Stimulated activated CD4-positive, alpha-beta T cell treated with anti-CD3 and anti-CD28 coated beads, Interleukin-1b, Interleukin-23, amount 100 ng/mL, for 1 hour (primary cell): ENCODE measurements at places on chromosomes 4 and X.

DNA sequence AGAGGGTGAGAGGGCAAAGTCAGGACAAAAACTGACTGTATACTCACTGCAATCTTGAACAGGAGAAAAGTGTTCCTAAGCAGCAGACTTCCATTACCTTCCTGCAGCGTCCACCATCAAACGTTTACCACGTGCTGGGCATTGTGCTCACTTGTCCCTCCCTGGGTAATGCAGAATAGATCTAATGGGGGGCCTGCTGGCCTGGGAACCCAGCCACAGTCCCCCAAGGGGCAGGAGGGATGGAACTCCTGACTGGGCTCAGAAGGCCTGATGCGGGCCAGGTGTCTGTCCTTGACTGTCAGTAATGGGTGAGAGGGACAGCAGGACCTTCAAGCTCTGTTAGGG is 37.6 kb upstream of the FAM156A start:
- no peak for DNase-seq

DNA sequence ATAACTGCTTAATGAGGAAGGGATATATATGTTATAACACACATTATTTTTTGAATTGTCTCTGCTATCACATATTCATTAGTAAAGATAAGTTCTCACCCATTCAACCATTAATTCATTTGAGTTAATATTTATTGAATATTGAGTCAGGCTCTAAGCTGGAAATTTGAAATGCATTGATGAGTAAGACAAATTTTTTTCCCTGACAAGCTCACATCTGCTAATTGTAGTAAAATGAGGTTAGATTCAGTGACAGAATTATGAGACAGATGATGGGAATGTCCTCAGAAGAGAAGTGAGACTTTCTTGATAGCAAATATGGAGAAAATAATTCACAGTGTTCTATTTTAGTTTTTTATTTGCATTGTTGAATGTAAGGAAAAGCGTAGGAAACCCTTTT is 194.3 kb downstream of the SLC4A4 start:
- DNase-seq: no peak

- DNase-seq: no peak
Measured at GRCh38 chr4:14308229-14308651, 680.7 kb upstream of the BOD1L1 start.

- DNase-seq: no peak
Measured at GRCh38 chr4:75549019-75549418, 6.8 kb upstream of the ODAPH start.

GRCh38 chr4:88526221-88526815 is 2.7 kb upstream of the PYURF start:
- DNase-seq: no peak

DNA sequence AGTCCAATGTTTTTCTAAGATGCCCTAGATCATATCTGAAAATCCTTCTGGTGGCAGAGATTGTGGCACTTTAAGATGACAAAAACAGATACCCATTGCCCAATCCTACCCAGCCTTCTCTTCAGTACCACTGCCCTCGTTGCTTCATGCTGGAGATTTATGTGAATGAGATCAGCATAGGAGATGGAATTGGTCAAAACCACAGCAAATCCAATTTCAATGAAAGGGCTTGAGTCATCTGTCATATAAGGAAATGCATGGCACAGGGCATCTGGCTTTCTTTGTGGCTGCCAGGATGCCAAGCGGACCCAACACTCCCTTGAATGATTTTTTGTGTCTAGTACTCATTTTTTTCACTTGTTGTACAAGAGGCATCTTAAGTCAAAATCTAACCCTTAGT is 16.8 kb downstream of the AFF2 start:
- no peak for DNase-seq

DNA sequence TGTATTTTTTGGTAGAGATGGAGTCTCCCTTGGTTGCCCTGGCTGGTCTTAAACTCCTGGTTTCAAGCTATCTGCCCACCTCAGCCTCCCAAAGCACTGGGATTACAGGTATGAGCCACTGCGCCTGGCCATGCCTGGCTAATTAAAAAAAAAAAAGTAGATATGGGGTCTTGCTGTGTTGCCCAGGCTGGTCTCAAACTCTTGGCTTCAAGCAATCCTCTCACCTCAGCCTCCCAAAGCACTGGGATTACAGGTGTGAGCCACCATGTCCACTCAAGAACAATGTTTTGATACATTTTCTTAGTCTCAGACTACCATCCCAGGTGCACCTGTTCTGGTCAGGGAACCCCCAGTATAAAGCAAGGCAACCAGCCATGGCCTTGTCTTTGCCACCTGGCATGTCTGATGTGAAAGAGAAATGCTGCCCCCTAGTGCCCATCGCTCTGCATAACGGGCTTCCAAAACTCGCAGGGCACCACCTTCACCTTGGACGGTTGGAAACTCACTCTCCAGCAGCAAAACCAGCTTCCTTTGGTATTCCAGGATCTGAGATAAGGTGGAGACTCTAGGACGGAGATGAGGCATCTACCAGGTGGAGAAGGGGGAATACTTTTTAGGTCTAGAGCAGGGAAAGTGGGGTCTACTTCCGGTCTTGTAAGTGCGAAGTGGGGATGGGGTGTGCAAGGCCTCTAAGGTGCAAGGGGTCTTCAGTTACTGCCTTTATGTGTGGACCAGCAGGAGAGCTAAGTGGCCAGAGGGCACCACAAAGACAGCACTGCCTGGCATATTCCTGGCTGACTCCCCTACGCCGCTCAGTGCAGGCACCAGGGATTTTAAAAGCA is 47.7 kb upstream of the AFAP1 start:
- DNase-seq: peak; percentile 67

- DNase-seq: no peak
Measured at GRCh38 chr4:121939690-121940089, 12.2 kb downstream of the TRPC3 start.

DNA sequence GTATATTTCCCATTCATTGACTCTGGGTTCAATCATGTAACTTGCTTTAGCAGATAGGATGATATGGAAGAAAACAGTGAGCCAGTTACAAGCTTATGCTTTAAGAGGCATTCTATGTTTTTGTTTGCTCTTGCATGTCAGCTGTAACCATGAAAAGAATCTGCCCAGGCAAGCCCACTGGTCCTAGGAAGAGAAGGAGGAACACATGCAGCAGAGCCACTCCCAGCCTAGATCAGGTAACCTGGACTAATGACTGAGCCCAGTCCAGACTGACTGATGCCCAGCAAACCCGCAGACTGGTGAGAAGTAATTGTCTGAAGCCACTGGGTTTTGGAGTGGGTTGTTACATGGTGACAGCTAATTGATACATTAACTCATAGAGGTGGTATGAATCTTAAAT is 167.9 kb downstream of the COL4A6 start:
- no peak for DNase-seq

- no peak for DNase-seq
Measured at GRCh38 chrX:104660092-104660491, 94.1 kb downstream of the IL1RAPL2 start.

GRCh38 chr4:54100595-54101189 is 729 bp downstream of the GSX2 start:
- DNase-seq: no peak

DNA sequence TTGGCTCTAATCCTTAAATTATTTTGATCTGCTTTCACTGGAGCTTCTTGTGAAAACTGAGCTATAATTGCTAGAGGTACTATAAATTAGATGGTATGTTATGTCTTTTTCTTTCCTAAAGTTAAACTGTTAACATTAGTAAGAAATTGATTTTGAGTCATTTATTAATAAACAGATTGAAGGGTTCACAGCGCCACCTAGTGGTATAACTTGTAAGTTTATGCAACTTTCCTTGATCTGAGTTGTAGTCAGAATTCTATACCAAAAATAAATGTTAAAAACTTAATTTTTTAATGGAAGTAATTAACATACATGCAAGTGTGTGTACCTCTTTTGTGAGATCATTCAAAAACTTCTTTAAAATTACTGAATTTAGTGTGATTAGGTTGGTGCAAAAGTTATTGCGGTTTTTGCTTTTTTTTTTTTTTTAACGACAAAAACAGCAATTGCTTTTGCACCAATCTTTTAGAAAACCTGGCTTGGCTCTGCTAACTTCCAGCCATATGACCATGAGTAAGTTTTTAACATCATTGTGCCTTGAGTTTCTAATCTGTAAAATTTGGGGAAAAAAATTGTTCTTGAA is 151.5 kb downstream of the CENPC start:
- DNase-seq: no peak

- DNase-seq: no peak
Measured at GRCh38 chr4:38948551-38948950, 80.9 kb downstream of the FAM114A1 start.

DNA sequence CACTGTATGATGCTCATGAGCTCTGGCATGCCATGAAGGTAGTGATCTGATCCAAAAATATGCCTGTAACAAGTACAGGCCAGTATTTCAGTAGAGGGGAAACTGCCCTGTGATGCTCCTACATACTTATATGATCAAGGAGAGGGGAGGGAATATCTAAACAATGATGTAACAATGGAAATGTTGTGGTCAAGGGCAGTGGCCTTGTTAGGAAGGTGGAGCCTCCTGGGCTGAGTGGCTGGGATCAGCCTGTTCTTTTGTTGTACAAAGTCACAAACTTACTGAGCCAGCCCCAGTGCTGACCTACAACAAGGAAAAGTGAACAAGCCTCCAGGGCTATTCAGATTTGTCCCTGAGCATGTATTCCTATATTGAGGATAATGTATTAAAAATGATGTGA is 70.3 kb downstream of the ANXA10 start:
- DNase-seq: no peak

- DNase-seq: no peak
Measured at GRCh38 chrX:46627711-46628419, 54.3 kb downstream of the CHST7 start.

DNA sequence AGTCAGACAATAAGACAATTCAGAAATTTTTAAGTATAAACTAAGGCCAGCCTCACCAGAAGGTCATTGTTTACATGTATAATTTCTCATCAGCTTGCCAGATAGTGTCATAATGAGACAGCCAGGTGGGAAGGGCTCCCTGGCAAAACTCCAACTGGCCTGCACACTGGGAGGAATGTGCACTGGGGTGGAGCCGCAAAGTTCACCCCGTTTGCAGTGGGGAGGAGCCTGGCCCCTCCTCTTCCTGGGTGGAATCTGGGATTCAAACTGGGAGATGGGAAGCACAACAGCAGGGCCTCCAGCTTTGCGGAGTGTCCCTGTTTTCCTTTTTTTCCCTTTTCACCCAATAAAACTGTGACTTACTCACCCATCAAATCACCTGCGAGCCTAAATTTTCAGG is 329.9 kb downstream of the SMARCA1 start:
- DNase-seq: no peak

GRCh38 chr4:118994030-118994429 is 105.4 kb downstream of the SYNPO2 start:
- no peak for DNase-seq

GRCh38 chr4:103484521-103484920 is 235.3 kb downstream of the TACR3 start:
- DNase-seq: no peak

DNA sequence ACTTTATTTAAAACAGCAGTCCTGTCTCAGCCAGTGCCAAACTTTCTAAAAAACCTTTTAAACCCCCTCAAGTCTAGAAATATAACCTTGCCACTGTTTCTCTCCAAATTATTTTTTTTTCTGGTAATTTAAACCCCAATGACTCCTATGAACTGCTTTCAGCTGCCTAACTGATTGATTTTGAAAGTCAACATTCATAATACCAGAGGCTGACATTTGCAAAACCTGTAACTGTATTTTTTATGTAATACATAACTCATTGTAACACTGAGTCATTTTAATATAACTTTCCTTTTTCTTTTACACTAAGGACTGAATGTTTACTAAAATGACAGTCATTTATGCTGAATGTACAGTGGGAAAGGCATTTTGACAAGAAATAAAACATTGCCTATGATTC is 19.1 kb upstream of the EGFL6 start:
- no peak for DNase-seq

DNA sequence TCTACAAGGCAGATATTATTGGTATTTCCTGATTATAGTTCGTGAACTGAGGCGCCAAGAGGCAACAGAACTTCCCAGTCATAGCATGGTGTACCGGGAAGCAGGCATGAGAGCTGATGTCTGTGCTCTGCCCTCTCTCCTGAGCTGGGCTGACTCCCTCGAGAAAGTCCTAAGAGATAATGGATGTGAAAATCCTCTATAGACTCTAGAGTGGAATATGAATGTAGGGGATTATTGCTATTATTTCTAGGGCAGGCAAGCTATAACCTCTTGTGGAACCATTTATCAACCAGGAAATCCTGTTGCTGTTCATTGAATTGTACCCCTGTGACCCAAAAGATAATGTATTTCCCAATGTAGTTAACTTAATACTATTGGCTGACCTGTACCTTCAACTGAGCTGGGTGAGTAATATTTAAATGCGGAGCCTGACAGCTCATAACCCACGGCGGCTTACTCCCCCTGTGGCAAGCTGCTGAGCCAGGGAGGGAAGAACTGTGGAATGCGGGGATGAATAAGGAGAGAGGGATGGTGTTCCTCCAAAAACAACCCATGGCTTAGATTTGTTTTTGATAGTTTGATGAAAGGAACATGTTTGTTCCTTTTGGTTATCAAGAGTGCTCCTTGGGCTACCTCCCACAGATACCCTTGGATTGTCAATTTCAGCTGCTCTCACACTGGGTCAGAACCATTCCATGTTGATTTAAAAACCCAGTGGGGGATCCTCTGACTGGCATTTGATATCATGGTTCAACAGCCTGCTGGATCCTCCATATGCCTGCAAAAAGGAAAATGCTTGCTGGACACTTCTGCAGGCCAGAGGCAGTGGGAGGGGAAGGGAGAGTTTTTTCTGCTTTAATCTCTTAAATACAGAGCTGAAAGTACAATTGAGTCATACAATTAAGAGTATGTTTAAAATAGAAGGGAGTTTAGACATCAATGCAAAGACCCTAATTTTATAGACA is 339.0 kb upstream of the BOD1L1 start:
- no peak for DNase-seq

GRCh38 chr4:77601614-77602187 is 3.9 kb upstream of the CXCL13 start:
- DNase-seq: no peak

GRCh38 chrX:49748211-49748956 is 52.6 kb upstream of the PAGE1 start:
- DNase-seq: no peak

DNA sequence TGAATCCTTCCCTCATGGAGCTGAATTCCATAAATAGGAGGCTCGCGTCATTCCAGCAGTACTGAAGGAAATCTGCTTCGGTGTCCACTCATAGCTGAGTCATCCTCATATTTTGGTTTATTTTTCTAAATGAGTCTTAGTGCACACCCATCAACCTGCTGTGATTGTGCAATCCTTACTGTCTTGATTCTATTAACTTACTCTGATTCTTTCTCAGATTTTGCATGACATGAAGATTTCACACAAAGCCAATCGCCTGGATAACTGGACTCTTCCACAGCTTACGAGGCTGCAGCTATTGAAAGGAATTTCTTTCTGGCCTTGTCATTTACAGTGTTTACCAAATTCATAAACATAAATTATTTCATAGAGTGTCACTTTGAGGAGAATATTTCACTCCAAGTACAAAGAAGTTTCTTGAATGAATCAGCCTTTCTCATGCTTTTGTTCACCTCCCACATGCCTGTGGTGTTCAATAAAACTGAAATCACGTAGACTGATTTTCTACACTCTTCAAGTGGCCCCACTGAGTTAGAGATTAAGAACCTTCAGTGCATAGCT is 207.6 kb upstream of the SLITRK2 start:
- no peak for DNase-seq
